AG08396 (cell line): ENCODE measurements at places on chromosomes 1 and 21.

- DNase-seq: no peak
These were observed 1.1 kb downstream of the PBX1 start for GRCh38 chr1:164560121-164560541.

GRCh38 chr1:156128654-156129597 lies 14.4 kb downstream of the LMNA start:
- DNase-seq: no peak

DNA sequence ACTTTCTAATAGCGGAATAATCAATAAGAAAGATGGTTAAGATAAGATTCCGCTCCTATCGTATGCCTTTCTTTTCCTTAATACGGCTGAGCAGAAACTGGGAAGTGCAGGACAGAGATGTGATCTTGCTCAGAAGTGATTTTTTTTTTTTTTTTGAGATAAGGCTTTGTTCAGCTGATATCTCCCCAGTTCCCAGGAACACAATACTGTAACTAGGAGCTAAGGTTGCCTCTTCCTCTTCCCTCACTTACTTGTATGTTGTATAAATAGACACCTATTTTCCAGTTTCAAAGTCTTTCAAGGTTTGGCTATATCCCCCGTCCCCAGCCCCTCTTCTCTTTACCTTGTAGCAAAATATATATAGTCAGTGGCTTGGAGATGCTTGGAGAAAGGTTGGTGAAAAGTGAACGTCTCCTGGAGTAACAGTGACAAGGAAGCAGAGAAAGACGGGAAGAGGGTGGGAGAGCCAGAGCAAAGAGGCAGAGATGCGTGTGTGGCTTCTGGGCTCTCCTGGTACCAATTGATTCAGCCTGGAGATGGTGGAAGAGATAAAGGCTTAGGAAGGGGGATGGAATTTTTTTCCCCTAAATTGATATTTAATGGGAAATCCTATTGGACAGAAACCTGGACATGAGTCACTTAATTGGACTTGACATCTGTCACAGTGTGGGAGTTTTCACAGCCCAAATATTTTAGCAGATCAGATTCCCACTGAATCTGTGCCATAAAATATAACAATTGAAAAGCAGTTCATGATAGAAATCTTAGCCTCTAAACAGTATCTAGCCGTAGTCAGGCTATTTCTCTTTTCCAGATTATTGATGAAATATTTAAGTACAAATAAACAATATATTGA lies at the start of gene NHLH2:
Gene NHLH2 (minus strand): TSS at position 522 of the 856 bp plus-strand sequence. CDS start 2,754 bp downstream, outside the sequence.
- DNase-seq: no peak

DNA sequence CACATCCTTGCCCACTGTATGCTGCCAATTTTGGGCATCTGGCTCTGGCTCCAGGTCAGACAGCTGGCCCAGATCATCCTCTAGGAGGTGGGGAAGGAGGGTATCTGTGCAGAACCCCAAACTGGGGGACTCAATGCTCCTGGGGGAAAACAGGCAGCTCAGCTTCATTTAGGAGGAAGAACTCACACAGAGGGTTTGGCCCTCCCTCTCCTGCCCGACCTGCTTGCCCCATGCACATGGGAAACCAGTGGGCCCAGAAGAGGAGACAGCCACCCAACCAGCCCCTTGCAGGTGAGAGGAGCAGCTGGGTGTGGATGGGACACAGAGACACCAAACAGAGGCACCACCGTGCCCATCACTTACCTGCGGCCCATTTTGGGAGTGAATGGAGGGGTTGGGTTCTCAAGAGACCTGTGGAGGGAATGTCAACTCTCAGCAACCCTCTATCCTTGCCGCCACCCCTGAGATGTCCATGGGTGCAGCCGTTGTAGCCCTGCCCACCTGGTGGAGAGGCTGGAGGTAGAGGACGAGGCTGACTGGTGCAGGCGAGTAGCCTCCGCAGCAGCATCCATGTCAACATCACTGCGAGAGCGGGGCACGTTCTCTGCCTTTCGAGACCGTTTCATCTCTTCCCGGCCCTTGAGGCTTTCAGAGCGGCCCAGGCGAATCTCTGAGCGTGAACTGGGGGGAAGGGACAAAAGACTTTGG lies 27.5 kb downstream of the LRRC71 start:
- DNase-seq: no peak

- no peak for DNase-seq
These were observed 8.8 kb upstream of the OBSCN start for GRCh38 chr1:228198977-228199590.

GRCh38 chr1:155093911-155094621 lies 15.4 kb downstream of the EFNA3 start:
- no peak for DNase-seq

DNA sequence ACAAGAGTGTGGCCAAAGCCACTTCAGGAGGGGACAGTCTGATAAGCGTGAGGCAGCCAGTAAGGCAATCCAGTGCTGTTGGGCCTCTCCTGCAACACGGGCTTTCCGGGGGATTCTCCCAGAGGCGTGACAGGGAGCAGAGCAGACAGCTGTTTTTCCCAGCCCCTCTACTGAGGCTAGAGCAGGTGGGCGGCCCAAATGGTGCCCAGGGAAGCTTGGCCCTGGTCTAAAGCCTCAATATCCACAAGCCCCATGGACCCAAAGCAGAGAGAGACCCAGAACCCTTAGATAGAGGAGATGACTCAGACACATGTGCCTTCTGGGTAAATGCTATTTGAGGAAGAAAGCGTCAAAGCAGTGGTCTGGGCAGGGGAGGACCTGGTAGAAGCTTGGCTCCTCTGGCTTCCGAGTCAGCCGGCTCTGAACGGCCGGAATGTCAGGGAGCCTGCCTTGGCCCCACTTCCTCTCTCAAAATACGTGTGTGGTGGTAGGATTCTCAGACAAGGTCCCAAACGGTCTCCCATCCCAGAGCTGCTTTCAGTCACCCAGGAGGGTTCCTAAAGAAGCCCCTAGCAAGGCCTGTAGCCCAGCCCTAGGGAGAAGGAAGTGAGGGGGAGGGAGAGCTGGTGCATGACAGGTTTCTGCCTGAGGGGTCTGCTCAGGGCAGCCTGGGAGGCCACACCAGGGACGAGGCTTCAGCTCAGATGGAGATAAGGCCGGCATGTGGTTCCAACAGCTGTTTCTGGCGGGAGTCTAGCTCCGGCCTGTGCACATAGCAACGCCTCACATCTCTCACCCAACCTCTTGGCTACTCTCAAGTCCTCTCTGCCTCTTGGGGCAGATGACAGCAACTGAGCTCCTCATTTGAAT lies 28.8 kb downstream of the PIK3C2B start:
- no peak for DNase-seq

- no peak for DNase-seq
These were observed 372.8 kb upstream of the PKN2 start for GRCh38 chr1:88311265-88311664.

DNA sequence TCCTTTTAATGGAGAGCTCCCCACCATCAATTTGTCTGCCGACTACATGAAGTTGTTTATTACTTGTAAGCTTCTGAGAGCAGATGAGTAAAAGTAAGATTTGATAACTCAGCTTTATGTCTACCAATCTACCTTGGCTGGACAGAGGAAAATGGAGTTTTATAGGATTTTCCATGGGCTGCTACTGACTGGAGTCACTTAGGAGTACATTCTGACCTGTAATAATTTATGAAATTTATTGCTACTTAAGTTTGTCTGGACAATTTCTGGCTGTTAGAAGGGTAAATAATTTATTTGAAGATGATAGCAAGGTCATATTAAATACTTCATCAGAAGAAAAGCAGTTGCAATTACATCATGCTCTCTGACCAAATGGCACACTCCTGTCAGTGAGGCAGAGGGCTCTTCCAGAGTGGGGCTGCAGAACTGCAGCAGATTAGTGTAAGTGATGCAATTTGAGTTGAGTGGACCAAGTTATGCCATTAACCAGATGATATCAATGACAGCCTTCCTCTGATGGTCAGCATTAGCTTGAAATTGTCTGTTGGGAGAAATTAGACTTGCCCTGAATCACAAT lies 736.7 kb upstream of the PTBP2 start:
- DNase-seq: no peak
